ENCODE measurements at places on chromosomes 7 and 10.

DNA sequence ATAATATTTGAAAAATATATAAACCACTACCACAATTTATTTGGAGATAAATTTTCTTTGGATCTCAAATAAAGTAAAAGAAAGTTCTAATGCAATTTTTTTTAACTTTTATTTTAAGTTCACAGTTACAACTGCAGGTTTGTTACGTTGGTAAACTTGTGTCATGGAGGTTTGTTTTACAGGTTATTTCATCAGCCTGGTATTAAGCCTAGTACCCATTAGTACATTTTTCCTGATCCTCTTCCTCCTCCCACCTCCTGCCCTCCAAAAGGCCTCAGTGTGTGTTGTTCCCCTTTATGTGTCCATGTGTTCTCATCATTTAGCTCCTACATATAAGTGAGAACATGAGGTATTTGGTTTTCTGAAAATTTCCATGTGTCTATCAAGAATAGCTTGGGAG, 54.5 kb downstream of the CAV1 start:
- DNase-seq, result no peak

GRCh38 chr10:117399341-117400196, 24.3 kb upstream of the PDZD8 start:
- no peak for DNase-seq

- no peak for DNase-seq
Observed at GRCh38 chr7:70301673-70302185, 703.5 kb downstream of the AUTS2 start.

- no peak for DNase-seq
Observed at GRCh38 chr10:63214571-63214970, 81.4 kb downstream of the NRBF2 start.

DNA sequence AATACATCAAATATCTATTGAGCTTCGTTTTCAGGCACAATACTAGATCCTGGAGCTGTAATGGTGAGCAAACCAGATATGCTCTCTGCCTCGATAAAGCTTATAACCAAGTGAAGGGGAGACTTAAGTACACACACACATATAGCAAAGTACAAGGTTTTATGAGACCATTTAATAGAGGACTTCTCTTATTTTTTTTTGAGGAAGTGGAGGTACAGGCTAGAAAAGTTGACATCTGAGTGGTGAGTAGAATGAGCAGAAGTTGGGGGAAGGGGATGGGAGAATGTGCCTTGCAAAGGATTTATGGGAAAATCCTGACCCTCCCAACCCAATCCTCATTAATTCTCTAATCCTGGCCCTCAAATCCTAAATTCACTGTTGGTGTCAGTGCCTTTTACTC, 7.7 kb downstream of the CCDC136 start:
- no peak for DNase-seq

DNA sequence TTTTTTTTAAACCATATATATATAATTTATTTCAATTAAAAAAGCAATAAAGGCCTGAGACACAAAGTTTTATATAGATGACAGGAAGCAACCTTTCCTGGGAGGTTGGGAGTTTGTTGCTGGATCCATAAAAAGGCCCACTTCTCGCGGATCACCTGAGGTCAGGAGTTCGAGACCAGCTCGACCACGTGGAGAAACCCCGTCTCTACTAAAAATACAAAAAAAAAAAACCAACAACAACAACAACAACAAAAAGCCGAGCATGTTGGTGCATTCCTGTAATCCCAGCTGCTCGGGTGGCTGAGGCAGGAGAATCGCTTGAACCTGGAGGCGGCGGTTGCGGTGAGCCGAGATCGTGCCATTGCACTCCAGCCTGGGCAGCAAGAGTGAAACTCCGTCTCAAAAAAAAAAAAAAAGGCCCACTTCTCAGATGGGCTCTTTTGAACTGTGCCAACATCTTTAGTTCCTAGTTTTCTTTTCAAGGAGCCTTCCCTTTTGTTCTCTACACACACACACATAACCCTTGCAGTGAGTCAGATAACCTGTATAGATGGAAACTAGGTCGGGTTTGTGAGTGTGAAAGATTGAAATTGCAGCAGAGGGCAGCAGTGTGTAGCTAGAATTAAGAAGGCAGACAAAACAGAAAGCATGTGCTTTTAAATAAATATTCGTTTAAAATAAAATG, 1.2 kb upstream of the SMNDC1 start:
- DNase-seq, result no peak

GRCh38 chr7:64630496-64630895, 35.4 kb upstream of the ZNF107 start:
- no peak for DNase-seq

DNA sequence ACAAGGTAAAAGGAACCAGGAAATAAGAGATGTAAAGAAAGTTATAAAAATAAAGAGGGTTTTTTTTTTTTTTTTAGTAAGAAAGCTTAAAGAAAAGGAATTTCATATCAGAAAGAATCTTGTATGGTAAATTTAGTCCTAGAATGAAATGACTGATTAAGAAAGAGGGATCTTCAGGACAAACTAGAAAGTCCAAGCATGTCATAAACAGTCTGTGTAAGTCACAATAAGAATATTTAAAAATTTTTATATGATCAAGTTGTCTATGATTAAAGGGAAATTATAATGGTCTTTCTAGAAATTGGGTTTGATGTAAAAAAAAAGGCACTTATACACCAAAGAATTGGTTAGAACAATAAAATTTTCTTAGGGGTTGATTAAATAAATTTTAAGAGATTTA, 289.5 kb downstream of the XPNPEP1 start:
- DNase-seq, result no peak

- DNase-seq, result no peak
Observed at GRCh38 chr7:128989961-128990360, 52.2 kb downstream of the IRF5 start.

- DNase-seq, result no peak
Observed at GRCh38 chr10:101080933-101081931, 19.4 kb downstream of the KAZALD1 start.

DNA sequence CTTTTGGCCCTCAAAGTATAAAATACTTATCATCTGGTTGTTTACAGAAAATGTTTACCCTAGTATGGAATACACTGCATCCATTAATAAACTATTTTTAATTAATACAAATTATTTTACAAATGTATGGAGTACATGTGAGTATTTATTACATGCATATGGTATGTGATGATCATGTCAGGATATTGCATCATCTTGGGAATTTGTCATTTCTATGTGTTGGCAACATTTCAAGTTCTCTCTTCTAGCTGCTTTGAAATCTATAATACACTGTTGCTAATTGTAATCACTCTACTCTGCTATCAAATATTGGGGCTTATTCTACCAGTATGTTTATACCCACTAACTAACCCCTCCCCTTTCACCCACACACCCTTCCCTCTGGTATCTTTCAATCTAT, 103.9 kb upstream of the THSD7A start:
- no peak for DNase-seq

DNA sequence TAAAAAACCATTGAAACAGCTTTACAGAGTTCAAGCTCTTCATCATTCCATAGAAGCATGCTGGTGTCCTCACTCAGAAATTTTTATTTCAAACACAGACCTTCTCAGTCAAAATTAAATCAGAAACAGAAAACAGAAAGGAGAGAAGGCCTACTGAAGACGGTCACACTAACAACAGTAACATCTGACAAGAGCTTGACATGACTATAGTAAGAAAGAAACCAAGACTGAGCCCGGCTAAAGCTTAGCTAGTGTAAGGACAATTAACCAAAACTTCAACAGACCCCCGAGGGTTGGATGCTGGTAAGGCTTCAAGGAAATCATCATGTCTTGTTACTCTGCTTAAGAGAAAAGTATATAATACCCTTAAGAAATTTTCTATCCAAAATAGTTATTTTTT, 38.6 kb downstream of the MTPN start:
- DNase-seq, result no peak

DNA sequence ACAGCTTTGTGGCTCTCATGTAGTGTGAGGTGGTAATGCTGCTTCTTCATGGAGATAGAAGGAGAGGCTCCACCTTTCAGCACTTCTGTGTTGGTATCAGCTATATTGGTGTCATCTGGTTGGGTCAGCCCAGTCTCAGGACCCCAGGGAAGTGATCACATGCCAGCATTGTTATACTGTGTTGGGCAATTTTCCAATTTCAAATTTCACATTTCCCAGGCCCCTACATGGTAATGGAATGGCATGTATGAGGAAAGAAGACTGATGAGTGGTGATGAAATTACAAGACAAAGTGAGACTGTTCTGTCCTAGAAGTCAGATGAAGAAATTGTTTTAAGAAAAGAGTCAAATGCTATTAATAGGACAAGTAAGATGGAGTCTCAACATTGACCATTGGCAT, 3.7 kb upstream of the AKR1C3 start:
- DNase-seq, result no peak

DNA sequence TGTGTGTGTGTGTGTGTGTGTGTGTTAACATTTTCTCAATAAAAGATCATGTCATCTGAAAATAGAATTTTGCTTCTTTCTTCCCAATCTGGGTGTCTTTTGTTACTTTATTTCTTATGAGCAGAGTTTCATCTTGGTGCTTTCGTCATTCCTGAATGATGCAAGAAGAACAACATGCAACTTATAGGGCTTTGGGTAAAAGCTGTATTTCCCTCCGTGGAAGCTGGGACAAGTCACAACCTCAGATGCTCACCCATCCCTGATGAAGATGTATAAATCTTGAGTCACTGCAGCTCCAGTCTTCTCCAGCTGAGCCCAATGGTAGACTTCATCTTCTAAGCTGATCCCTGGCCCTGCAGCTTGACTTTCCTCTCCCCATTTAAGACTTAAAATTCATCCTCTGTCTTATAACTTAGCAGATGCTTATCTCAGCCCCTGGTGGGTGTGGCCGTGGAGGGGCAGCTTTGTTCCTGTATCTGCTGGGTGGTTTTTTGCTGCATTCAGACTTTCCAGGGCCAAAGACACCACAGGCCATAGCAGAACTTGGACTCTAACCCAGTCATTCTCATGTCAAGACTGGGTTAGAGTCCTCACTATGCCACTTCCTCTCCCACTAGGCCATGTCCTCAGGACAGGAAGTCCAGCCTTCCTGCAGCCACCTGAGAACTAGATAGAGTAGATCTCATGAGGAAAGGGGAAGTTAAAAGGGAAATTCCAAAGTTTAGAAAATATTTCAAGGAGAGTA, 356.4 kb downstream of the TNS3 start:
- no peak for DNase-seq

GRCh38 chr7:74587435-74588126, 69.9 kb upstream of the GTF2I start:
- no peak for DNase-seq

- no peak for DNase-seq
Observed at GRCh38 chr10:119161680-119162451, 3.6 kb downstream of the SFXN4 start.

DNA sequence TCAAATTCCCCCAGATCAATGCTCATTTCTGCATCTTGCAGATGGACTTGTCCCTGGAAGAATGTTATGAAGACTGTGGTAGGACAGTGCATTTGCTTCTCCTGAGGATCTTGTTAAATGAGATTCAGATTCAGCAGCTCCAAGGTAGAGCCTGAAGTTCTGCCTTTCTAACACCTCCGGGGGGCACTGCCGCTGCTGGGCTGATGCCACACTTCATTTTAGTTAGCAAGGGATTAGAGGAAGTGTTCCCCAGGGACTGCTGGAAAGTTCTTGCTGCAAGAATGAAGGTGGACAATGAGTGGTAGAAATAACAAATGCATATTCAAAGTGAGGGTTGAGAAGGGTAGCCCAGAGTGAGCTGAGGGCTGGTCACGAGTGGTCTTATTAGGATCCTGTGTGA, 434.3 kb upstream of the AKR1E2 start:
- DNase-seq, result no peak

- DNase-seq, result no peak
Observed at GRCh38 chr7:3214090-3214413, 87.0 kb upstream of the SDK1 start.

- DNase-seq, result no peak
Observed at GRCh38 chr10:89795840-89796239, 94.5 kb downstream of the KIF20B start.

DNA sequence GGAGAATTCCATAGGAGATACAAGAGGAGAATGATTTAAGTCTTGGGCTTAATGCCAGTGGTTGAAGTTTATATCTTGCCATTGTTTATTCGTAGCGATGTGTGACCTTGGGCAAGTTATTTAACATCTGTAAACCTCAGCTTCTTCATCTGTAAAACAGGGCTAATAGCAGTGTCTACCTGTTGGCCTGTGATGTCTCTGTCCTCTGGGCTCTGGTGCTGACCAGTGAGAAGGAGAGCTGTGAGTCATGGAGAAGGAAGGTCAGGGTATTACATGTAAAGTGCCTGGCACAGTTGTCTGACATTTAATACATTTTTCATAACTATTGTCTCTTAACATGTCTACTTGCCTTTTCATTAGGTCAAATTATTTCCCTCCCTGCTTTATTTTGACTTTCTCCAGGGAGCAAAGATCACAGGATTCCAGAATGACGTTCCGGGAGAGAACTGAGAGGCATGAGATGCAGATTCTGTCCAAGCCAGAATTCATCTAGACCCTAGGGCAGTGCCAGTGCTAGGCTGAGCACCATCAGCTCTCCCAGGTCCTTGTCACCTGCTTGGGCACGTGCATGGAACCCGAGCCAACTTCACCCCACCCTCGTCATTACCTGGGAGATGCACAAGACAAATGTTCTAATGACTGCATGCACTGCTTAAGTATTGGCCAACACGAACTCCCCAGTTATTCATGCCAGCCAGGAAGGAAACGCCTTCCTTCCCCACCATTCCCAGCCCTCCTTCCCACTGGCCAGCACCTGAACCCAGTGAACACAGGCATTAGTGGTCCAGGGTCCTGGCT, 187.9 kb downstream of the DPY19L1 start:
- DNase-seq, result no peak

GRCh38 chr7:152136686-152137085, 111.2 kb downstream of the GALNT11 start:
- DNase-seq, result no peak

GRCh38 chr7:131225619-131226513, 101.8 kb upstream of the MKLN1 start:
- no peak for DNase-seq

DNA sequence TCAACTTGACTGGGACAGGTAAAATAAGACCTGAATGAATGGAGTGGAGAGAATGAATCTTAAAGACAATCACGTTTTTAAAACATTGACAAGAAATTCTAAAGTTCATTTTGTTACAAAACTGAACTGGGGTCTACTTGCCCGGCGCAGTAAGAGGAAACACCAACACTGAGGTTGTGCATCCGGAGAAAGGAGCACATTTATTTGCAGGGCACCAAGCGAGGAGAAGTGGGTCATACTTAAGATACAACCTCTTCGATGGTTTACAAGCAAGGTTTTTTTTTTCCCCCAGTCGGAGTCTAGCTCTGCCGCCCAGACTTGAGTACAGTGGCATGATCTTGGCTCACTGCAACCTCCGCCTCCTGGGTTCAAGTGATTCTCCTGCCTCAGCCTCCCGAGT, 3.4 kb upstream of the REPIN1 start:
- no peak for DNase-seq

- no peak for DNase-seq
Observed at GRCh38 chr7:55099821-55100543, 81.2 kb downstream of the EGFR start.
